ENCODE measurements at places on chromosomes 3 and 15.

DNA sequence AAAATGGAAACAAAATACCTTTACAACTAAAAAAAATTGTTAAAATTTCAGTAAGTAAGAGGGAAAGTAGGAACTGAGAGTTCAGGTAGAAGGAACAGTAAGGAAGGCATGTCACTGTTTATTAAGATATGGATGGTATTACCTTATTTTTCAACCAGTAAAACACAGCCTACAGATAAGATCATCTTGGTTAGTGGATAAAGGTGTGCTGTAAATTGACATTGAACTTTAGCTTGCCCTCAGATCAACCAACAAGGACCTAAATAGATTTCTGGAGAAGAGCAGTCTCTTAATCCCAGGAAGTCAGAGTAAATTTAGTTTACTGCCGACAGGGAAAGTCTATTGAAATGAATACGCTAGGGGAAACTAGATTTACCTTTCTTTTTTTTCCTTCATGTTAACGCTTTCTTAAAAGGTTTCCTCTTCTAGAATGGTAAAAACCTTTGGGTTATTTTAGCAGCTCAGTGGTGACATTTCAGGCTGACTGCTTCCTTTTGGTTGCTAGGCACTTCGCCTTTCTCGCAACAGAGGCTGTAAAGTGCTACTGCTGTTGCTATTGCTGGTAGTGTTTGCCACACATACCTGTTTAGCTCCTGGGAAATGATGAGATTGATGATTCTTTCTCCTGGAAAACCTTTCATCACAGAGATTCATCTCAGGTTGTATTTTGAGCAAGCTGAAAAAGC is 12.9 kb downstream of the DZIP3 start:
- peak; percentile 52 for DNase-seq

DNA sequence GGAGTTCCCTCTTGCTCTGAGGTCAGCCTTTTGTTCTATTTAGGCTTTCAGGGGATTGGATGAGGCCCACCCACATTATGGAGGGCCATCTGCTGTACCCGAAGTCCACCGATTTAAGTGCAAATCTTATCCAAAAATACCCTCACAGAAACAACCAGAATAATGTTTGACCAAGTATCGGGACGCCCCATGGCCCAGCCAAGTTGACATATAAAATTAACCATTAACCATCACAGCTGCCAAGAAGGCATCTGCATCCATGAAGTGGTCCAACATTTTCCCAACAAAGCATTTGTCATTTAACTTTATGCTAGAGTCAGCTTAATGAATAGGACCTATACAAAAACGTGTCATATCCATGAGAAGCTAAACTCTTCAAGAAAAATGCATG is 46.2 kb upstream of the TBC1D23 start:
- DNase-seq, result no peak

DNA sequence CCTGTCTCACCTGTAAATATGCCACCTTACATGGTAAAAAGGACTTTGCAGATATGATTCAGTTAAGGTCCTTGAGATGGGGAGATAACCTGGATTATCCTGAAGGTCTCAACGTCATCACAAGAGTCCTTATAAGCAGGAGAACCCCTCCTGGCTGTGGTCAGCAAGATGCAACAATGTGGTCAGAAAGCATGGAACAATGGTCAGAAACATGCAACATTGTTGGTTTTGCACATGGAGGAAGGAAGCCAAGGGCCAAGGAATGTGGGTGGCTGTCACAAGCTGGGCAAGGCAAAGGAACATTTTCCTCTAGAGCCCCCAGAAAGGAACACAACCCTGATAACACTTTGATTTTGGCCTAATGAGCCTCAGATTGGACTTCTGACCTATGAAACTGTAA is 9.4 kb upstream of the SUMF1 start:
- DNase-seq, result no peak

- DNase-seq, result peak; percentile 65
Observed at GRCh38 chr3:69410301-69410700, 24.4 kb upstream of the FRMD4B start.

- no peak for DNase-seq
Observed at GRCh38 chr3:61530355-61530754, 31.0 kb upstream of the PTPRG start.

DNA sequence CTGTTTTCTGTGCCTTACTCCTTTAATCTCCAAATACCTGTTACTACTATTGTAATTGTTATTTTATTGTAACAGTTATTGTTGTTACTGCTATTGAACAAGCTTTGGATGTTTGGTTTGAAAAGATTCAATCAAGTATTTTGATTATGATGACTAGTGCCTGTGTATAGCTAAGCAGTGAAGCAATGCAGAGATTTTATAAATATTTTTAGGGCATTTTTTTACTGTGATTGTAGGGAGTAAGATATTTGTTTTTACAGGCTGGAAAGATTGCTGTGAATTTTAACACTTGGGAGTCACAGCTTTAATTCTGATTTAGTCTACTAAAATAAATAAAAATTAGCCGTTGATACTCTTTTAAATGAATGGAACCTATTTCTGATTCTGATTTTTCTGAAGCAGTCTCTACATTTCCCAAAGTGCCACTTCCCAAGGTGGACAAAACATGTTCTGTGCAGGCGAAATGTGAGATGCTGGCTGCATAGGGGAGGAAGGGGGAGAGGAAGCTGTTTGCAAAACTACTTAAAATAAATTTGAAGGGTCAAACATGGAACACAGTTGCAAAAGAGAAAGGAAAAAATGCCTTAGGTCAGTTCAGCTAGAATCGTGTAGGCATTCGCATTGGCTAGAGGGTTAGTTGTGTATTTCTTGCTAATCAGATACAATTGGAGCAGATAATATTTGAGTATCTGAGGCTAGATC is 25.7 kb downstream of the EEFSEC start:
- no peak for DNase-seq

DNA sequence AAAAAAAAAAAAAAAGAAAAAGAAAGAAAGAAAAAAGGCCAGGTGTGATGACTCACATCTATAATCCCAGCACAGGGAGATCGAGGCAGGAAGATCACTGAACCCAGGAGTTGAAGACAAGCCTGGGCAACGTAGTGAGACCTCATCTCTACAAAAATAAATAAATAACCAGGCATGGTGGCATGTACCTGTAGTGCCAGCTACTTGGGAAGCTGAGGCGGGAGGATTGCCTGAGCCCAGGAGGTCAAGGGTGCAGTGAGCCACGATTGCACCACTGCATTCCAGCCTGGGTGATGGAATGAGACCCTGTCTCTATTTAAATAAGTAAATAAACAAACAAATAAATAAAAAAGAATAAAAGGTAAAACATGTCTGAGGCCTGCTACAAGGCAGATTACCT is 39.3 kb upstream of the LACTB start:
- DNase-seq, result no peak

DNA sequence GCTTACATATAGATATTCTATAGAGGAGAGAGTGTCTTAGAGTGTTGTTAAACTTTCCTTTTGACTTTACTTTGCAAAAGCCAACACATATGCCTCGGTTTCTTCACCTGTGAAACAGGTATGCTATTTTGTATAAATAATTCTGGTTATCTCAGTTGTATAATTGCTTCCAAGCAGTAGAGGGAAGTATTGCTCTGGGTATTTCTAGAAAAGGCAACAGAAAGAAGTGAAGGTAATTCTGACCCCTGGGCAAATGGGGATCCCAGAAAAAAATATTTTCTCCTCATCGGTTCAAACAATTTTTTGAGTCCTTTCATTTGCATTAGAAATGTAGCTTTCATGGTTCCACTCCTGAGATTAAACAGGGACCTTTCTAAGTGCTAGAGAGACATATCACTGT is 216.5 kb upstream of the SEMA6D start:
- DNase-seq, result no peak

DNA sequence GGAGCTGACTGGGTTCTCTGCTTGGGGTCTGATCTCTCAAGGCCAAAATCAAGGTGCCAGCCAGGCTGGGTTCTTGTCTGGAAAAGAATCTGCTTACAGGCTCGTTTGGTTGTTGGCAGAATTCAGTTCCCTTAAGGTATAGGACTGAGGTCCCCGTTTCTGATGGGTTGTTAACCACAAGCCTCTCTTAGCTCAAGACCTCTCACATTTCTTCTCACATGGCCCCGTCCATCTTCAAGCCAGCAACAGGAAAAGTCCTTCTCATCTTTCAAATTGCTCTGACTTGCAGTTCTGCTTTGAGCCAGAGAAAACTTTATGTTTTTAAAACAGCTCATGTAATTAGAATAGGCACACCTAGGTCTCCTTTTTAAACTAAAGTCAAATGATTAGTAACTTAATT is 20.4 kb downstream of the UACA start:
- DNase-seq, result no peak

- DNase-seq, result peak; percentile 78
Observed at GRCh38 chr3:134308350-134308891, 57.8 kb upstream of the RYK start.

DNA sequence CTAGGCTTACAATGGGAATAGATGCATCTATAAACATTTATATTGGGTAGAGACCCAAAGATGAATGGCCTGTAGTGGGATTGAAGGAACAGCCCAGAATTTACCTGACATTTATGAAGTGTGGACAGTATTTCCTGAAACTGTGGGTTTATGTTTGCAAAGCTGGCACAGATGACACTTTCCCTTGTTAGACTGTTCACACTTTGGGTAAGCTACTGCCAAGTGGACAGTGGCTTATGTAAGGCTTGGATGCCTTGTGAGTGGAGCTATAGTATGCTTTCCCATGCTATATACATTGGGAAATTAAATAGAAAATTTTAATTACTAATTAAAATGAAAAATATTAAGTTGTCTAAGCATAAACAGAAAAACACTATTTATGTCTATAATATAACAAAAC is 48.5 kb downstream of the STARD9 start:
- no peak for DNase-seq

DNA sequence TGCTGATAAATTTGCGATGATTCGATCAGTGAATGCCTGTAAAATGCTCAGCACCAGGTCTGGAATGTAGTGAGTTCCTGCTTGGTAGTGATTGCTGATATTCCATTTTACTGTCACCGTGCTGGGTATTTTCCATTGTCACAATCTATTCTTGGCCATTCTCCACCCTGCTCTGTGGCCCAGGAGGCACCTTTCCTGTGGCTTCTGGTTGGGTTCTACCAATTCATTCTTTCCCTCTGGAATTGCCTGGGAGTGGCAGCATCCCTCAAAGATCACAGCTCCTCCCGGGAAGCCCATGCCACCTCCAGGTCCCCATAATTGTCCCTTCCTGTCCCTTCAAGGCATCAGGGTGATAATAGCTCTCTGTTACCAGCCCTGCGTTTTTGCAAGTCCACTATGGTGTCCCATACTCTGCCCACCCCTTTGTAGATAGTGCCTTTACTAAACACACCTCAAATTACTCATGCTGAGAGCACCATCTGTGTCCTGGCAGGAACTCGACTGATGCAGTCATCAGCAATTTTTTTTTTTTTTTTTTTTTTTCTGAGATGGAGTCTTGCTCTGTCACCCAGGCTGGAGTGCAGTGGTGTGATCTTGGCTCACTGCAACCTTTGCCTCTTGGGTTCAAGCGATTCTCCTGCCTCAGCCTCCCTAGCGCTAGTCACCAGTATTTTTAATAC is 177.8 kb upstream of the PROK2 start:
- no peak for DNase-seq

DNA sequence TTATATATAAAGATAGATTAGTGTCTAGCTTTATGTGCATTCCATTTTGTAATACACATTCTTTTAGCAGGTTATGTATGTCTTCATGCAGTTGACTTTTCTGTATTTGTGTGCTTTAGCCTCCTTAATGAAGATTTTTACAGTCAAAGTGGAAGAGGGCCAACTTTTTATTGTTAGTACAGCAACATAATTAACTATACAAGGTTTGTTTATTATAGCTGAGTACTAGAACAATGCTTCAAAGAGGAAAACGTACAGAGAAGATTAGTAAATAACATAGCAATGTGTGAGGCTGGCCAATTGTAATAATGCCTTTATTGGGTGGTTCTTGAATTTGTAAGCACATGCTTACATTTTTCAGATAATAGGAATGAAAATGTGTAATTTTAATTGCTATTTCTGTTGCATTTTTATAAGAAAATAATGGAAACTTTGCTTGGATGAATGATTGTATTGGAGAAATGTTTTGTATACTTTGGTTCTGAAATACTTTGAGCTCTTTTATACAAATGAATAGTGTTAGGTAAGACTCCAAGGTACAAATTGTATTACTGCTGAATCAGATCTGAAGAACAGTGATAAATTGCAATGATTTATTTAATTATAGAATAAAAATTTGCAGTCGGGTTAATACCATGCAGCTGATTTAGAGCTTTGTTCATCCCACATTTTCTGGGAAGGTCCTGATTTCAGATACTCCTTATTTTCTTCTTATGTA is 41.4 kb downstream of the UBE2E2 start:
- DNase-seq, result no peak

- DNase-seq, result no peak
Observed at GRCh38 chr3:131819381-131820055, 215.3 kb downstream of the CPNE4 start.

- no peak for DNase-seq
Observed at GRCh38 chr3:194588236-194588635, 45.0 kb downstream of the TMEM44 start.

- no peak for DNase-seq
Observed at GRCh38 chr15:37134244-37134643, 33.9 kb upstream of the MEIS2 start.

GRCh38 chr3:101423984-101424888 is 88.8 kb downstream of the SENP7 start:
- peak; percentile 38 for DNase-seq

DNA sequence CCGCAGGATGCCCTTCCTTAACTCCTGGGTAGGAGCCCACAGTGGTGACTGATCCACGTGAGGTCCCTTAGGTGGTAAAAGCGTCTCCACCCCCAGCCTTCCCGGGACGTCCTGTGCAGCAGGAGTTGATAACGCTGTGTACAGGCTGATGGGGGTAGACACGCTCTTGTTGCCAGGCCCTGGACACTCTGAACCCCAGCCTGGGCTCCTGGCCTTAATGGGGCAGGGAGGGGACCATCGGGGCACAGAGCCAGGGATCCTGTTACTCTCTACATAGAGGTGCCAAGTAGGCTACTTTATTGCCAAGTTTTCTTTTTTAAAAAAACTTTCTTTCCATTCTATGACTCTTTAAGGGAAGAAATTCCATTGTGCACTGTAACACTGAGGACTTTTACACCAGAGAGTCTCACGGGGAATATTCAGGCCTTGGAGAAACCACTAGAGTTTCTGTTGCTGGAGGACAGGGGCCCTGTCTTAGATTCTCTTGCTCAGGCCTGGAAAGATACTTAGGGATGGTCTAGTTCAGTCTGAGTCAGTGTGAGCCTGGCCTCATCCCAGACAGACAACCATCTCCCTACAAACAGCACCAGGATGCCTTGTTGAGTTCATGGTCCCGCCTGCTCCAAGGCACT is 104.3 kb upstream of the RNU6-1 start:
- DNase-seq, result no peak

- peak; percentile 7 for DNase-seq
Observed at GRCh38 chr3:33883538-33883950, 85.1 kb downstream of the PDCD6IP start.

DNA sequence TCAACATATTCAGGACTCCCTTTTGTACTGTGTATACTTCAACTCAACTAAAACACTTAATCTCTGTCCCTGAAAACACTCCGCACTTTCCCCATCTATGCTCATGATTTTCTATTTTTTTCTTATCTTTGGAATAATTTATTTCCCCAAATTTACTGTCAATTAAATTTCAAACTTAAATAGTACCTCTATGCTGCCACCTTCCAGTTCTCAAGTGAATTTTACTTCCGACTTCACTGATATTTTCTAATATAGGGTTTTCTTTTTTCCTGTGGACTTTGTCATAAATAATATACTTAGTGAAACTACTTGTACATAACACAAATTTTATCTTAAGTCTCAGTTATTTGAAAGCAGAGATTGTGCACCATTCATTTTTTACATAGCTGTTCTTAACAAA is 1303.3 kb downstream of the OTOL1 start:
- DNase-seq, result no peak

Data from CD4-positive, alpha-beta T cell treated with Interleukin-6 for 4 hours (primary cell).